NCI-H524 (cell line): ENCODE measurements at places on chromosomes 4 and X.
A peak's percentile ranks its signal among the peaks of the same experiment; 100 is the strongest.

GRCh38 chrX:53071064-53071463, 11.1 kb upstream of the TSPYL2 start:
- DNase-seq = no peak

DNA sequence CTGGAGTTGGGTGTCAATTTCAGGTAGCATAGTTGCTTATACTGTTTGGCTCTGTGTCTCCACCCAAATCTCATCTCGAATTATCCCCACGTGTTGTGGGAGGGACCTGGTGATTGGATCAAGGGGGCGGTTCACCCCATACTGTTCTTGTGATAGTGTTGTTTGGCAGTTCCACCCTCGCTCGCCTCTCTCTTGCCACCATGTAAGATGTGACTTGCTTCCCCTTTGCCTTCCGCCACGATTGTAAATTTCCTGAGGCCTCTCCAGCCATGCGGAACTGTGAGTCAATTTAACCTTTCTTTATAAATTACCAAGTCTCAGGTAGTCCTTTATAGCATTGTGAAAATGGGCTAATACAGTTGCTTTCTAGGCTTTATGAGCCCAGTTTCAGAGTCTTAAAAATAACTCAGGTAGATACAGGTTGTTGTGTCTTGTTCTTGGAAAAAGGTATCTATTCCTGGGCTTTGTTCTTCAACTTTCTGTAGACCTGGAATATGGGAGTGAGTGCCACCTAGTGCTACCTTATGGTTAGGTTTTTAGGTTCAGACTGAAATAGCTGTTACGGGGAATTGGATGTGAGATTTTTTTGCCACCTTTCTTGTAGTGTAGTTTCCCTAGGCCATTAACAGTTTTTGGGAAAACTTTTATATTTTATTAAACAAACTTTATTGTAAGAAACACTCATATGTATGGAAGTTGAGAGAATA, 15.6 kb downstream of the PGK1 start:
- no peak for DNase-seq

GRCh38 chr4:123449780-123450179, 53.2 kb downstream of the SPRY1 start:
- no peak for DNase-seq

- DNase-seq = no peak
Observed at GRCh38 chr4:179768996-179769395, 2326.8 kb upstream of the AGA start.

DNA sequence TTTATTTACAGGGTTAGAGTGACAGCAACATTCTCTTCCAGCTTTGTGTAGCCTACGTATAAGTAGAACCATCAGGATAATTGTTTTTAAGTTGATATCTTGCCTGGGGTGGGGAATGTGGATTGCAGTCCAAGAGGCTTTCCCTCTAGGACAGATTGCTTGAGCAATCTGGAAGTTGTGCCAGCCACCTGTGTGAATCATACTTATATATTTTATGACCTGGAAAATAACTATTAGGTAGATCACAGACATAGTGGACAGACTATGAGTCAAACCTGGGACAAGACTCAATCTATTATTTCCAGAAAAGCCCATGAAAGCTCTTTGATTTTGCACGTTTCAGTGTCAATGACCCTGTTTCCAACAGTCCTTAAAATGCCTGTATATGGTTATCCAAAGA, 98.9 kb downstream of the TLL1 start:
- no peak for DNase-seq

GRCh38 chrX:150200820-150201287, 162.3 kb upstream of the MAMLD1 start:
- no peak for DNase-seq

- DNase-seq = no peak
Observed at GRCh38 chr4:55866290-55866907, 13.0 kb downstream of the EXOC1 start.

- DNase-seq = no peak
Observed at GRCh38 chr4:42489095-42489494, 91.8 kb downstream of the SHISA3 start.

GRCh38 chr4:41573502-41574001, 35.6 kb downstream of the LIMCH1 start:
- peak; percentile 77 for DNase-seq

DNA sequence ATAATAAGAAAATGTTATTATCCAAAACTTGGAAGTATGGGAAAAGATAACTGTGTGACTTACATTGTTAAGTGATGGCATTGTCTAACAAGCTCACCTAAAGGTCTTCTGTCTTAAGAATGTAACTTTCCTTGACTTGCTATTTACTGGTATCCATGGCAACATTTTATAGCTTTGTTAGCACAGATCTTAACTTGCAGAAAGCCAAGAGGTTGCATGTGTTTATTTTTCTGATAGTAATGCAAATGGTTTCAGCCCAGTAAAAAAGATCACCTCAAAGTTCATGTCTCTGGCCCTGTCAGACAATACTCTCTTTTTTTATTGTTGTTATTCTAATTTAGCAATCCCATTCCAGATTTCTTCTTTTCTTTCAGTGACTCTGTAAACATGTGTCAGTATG, 425.3 kb downstream of the SPRY1 start:
- DNase-seq = no peak

DNA sequence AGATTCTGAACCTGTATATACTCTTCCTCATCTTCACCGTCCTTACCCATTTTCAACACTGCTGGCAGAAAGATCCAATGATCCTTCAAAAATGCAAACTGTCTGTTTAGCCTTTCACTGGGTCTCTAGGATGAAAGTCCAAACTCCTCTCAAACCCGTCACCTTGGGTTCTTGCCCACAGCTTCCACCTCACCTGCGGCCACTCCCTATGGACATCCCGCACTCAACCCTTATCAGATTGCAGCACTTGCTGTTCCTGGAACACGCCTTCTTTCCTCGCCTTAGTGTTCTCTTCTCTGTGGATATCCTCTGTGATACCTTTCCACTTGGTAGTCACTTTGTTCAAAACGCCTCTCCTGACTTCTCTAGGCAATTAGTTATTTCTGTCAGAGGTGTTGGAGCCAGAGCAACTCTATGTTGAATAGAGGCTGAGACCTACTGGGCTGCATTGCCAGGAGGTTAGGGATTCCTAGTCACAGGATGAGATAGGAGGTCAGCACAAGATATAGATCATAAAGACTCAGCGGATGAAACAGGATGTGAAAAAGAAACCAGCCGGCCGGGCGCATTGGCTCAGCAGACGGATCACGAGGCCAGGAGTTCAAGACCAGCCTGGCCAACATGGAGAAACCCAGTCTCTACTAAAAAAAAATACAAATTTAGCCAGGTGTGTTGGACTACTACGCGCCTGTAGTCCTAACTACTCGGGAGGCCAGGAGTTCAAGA, 4.2 kb upstream of the NOCT start:
- no peak for DNase-seq

DNA sequence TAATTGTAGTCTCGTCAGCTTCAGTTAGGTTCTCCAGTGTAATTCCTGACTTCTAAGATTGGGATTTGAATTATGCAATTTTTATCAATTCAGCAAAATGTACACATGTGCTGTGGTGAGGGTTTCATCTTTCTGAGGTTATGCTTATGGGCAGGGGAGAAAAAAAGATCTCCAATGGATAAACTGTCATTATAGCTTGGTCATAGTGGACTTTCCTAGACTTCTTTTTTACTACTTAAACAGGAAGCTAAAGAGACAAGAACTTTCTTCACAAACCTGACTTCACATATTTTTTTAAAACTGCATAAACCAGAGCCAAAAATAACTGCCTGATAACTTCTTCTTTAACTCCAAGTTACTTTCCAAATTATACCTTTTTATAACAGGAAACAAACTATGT, 21.7 kb upstream of the SPP1 start:
- DNase-seq = no peak

- peak; percentile 79 for DNase-seq
Observed at GRCh38 chr4:39732728-39733127, 34.8 kb downstream of the UBE2K start.

GRCh38 chrX:17788439-17788838, 51.1 kb downstream of the SCML1 start:
- peak; percentile 39 for DNase-seq

DNA sequence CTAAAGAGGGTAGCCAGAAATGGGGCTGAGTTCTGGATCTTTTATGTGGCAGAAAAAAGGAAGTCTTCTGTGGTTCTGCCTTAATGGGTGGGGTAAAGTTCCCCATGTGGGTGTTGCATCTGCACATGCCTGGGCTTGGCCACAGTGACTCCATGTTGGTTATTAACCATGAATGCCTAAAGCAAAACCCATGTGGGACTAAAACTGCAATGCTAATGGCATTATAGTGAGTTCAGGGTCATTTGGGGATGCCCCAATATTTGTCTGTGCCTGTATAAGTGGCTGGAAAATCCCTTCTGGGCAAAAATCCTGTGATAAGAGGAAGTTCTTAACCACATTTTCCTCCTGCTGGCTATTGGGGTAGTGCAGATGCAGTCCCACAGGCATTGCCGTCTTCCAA, 857.4 kb downstream of the FAT4 start:
- no peak for DNase-seq

DNA sequence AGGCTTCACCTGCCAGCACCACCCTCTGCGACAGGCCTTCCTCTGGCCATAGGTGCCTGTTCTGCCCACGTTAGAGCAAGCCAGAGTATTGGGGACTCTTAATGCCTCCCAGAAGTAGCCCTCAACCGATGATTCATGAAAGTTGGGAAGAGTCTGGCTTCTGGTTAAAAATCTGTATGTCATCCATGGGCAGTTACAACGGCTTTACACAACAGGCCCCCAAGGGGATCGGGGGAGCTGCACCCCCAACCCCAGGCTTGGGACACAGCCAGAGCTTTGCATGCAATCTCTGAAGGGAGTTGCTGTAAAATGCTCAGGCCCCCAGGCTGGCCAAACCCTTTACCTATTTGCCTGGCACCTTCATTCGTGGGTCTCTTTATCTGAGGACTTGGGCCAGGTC, 5.4 kb upstream of the CYTL1 start:
- DNase-seq = no peak

DNA sequence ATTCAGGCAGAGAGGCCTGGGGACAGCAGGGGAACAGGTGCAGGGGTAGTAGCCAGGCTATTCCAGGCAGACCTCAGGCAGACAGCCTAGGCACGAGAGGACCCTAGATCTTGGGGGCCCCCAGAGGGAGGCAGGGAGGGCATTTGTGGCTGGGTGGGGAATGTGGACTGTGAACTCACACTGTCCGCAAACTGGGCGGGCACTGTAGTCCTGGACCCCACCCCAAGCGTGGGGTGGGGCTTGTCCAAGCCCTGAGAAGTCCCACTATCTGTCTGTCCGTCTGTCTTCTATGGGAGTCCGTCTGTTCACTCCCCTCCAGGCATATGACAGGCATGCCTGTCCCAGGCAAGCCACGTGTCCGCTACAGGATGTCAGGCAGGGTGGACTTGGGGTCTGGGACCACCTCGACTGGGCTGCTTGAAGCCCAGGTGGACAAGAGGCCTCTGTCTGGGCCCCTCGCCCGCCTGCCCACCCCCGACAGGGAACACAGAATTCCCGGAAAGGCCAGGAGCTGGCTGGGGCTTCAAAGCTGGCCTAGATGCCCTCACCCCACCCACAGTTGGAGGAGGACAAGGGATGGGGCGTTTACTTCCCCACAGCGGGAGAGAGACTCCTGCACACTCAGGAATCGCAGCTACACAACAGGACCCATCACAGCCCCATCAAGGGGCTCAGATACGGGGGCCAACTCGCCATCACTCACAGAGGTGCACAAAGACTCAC, at the start of gene SLC38A5:
TSS of gene SLC38A5 (minus strand) at position 151 of the 723 bp plus-strand sequence. CDS start 2,336 bp downstream, outside the sequence.
- DNase-seq = no peak

DNA sequence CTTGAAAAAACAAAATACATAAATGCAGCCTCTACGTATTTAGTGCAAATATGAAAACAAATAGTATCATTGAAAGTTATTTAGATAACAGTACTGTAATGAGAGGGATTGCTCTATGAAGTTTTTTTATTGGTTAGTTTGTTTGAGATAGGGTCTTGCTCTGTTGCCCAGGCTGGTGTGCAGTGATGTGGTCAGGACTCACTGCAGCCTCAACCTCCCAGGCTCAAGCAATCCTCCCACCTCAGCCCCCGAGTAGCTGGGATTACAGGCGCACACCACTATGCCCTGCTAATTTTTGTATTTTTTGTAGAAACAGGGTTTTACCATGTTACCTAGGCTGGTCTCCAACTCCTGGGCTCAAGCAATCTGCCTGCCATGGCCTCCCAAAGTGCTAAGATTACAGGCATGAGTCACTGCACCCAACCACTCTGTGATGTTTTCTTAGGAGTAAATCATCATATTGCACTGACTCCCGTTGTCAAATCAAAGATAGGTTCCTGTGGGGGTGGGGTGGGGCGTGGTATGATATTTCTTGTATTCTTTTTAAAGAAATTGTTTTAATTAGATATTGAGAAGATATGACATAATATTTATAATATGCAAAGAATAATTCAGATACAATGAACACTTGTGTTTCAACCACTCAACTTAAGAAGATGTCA, 75.8 kb downstream of the ATG4A start:
- DNase-seq = no peak

- DNase-seq = peak; percentile 79
Observed at GRCh38 chrX:10620121-10620699, at the start of gene MID1. MID1 (minus strand) TSS chrX:10620585; CDS start chrX:10567547, 53,038 bp downstream.

DNA sequence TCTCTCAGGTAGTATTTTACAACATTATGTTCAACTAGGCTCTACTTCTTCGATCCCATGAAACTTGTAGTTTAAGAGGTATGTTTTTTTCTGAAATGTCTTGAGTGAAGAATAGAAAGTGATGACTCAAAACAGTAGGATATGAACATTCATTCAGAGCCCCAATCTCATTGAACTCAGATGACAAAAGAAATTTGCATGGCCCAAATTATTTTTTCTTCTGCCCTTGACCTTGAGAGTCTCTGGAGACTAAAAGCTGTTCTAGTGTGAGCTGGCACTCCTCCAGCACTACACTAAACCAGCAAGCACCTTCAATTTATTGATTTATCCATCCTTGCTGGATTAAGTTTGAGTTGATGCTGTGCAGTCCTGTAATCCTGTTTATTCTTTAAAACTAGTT, 4.0 kb downstream of the DCLK2 start:
- no peak for DNase-seq

GRCh38 chrX:42920752-42921151, 142.8 kb upstream of the PPP1R2C start:
- no peak for DNase-seq

GRCh38 chr4:2570551-2571222, 34.2 kb downstream of the FAM193A start:
- no peak for DNase-seq

- DNase-seq = no peak
Observed at GRCh38 chr4:10082047-10082446, 34.6 kb downstream of the WDR1 start.

GRCh38 chr4:61923179-61923578, 723.1 kb downstream of the ADGRL3 start:
- no peak for DNase-seq

GRCh38 chr4:29304595-29304994, 1415.6 kb upstream of the PCDH7 start:
- DNase-seq = no peak

GRCh38 chrX:110146521-110146920, 143.6 kb downstream of the TMEM164 start:
- DNase-seq = peak; percentile 48

- DNase-seq = no peak
Observed at GRCh38 chr4:158819942-158820786, 51.3 kb downstream of the FNIP2 start.

DNA sequence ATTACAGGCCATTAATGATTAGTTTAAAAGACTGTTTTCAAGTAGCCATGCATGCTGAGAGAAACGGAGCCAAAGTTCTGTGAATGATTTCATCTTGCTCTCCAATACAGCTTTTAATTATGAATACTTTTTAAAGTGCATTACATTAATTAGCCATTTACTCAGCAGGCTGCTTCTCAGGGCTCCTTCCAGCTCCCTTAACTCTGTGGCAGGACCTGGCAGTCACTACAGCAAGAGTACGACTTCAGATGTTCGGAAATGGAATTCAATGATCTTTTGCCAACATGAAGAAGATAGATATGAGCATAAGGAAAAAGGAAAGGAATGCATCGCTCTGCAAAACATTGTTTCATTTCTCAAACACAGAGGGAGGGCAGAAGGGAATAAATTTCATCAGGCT, 987.2 kb downstream of the PDHA2 start:
- DNase-seq = no peak
